ENCODE measurements at places on chromosomes 4 and X. TPM values are rescaled to one million over a fixed set of nuclear protein-coding genes. Genes with fewer than 3 reads are reported as not detected.

SRPK3 gene
- 0.43 TPM for total RNA-seq

GAR1 gene
- total RNA-seq: 1.9 TPM

TMSB15C gene
- 3.3 TPM for total RNA-seq

OSTC gene
- 257 TPM for total RNA-seq

FAM47E gene
- total RNA-seq: 1.4 TPM

TBC1D9 gene
- 26.5 TPM for total RNA-seq

PPP2R2C gene
- not detected for total RNA-seq

PCDH10 gene
- 1.8 TPM for total RNA-seq
